Stimulated activated CD8-positive, alpha-beta memory T cell treated with anti-CD3 and anti-CD28 coated beads, Interleukin-7, amount 100 ng/mL, for 1 hour (primary cell): ENCODE measurements at places on chromosomes 4 and X.

- DNase-seq: no peak
Measured at GRCh38 chr4:133151341-133151690, 2.2 kb downstream of the PCDH10 start.

- no peak for DNase-seq
Measured at GRCh38 chr4:90162566-90162965, 35.4 kb downstream of the CCSER1 start.

DNA sequence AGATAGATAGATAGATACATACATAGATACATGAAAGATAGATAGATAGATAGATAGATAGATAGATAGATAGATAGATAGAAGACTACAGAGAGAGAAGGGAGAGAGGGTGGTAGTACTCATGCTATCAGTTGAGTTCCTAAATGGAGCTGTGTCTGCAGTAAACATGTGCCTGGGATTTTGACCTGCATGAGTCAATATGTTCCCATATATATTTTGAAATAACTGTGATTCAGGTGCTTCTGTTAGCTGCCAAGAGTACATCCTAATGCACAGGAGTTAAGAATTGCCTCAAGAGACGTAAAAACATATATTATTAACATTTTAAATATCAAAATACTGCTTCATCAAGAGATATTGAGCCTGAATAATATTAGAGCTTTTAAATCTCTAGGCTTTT lies 379.4 kb downstream of the GRXCR1 start:
- DNase-seq: no peak

- no peak for DNase-seq
Measured at GRCh38 chrX:109857584-109858228, 124.6 kb upstream of the ACSL4 start.

DNA sequence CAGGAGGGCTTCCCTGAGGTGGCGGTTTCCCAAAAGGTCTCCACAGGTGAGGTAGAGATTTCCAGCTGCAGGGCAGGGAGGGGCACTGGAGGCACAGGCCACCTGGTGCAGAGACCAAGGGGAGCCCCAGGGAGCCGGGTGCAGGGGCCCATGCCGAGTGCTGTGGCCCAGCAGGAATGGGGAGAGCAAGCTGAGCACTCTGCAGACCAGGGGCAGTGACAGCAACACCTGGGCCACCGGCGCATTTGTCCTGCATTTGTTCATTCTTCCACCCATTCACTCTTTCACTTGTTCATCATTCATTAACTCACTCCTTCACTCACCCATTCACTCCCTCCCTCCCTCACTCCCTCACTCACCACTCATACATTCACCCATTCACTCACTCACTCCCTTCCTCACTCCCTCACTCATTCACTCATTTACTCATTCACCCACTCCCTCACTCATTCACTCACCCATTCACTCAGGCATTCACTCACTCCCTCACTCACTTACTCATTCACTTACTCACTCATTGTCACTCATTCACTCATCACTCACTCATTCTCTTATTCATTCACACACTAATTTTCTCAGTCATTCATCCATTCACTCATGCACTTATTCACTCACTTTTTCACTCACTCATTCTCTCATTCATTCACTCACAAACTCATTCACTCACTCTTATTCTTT lies 16.3 kb downstream of the CPZ start:
- no peak for DNase-seq

GRCh38 chr4:108135549-108136209 lies 33.1 kb downstream of the LEF1 start:
- no peak for DNase-seq

- no peak for DNase-seq
Measured at GRCh38 chr4:6239968-6240367, 29.7 kb upstream of the WFS1 start.

DNA sequence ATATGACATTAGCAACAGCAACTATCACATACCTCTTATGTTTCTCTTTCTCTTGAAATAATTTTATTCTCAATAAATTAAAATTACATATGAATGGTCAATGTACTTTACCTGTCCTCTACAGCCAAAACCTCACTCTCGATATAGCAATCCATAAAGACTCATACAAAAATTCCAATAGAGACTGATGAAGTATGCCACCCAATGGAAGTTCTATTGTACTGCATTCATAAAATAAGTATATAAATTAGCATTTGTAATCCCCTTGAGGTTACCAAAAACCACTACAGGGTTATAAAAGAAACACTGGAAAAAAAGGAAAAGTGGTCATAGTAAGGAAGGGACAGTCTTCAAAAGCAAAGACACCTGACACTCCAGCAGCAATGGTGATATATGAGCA lies 32.8 kb downstream of the CLDN2 start:
- DNase-seq: no peak

GRCh38 chrX:31318866-31319265 lies 247.0 kb upstream of the FTHL17 start:
- DNase-seq: no peak

GRCh38 chr4:133483600-133484246 lies 334.6 kb downstream of the PCDH10 start:
- DNase-seq: no peak

GRCh38 chr4:177403746-177404145 lies 38.5 kb downstream of the AGA start:
- no peak for DNase-seq

DNA sequence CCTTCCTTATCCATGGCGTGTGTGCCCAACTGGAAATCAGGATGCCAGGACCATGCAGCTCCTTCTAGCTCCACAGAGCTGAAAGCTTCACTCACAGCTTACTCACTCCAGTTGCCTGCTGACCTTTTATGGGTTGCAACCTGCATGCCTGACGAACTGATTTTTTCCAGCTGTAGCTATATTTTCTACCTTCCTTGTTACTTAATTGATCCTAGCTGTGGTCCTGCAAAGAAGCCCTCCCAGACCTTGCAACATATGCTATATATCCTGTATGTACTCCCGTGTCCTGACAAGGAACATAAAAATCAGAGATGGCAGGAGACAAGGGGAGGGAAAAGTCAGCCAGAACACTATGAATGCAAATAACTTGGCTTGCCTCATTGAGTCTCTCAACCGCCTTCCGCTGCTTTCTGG lies 135.3 kb upstream of the LDB2 start:
- no peak for DNase-seq

- no peak for DNase-seq
Measured at GRCh38 chrX:40090050-40090804, 7.5 kb downstream of the BCOR start.

GRCh38 chrX:17768997-17769396 lies 31.7 kb downstream of the SCML1 start:
- DNase-seq: no peak
